ENCODE measurements at places on chromosomes 7 and 10.

DNA sequence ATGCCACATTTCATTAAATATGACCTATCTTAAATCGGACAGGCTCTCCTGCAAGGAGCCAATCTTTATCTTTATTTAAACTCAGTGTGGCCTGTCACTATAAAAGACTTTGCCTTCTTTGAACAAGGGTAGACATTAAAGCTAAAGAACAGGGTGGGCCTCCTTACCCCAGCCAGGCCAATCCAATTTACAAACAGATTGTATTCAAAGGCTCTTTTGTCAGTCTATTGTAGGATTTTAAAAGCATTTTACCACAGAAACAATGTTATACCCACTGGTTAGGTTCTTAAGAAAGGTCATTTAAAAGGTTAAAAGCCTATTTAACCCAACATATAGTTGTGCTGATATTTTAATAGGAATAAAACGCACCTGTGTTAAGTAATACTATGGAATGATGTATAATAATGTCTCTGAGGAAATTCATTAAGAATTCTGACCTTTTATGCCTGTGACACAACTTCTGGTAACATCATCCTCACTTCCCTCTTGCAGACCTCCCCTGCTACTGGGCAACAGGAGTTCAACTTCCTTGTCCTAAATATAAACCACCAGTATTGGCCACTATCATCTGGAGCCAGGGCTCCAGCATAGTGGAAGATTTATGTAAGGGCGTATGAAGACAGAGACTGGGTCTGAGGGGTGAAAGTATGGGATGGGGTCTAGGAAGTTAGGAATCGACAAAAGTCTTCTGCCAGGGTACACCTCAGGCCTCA is 32.5 kb downstream of the MTERF1 start:
- no peak for DNase-seq

DNA sequence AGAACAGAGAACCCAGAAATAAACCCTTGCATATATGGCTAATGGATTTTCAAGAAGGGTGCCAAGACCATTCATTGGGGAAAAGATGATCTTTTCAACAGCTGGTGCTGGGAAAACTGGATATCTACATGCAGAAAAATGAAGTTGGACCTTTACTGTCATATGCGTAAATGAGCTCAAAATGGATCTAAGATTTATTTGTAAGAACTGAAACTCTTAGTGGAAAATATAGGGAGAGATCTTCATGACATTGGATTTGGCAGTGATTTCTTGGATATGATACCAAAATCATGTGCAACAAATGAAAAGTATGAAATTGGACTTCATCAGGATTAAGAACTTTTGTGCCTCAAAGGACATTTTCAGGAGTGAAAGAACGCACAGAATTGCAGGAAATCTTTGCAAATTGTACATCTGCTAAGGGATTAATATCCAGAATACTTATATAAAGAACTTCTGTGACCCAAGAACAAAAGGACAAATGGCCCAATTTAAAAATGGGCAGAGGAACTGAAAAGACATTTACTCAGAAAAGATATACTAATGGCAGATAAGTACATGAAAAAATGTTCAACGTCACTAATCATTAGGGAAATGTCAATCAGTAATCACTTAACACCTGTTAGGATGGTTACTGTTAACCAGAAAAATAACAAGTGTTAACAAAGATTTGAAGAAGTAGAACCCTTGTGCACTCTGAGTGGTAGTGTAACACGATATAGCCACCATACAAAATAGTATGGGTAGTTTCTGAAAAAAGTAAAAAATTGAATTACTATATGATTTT is 6.1 kb downstream of the DBF4 start:
- no peak for DNase-seq

- DNase-seq: no peak
Measured at GRCh38 chr7:24291271-24291670, 7.3 kb downstream of the NPY start.

GRCh38 chr7:156327474-156327873 is 313.1 kb upstream of the RNF32 start:
- no peak for DNase-seq

DNA sequence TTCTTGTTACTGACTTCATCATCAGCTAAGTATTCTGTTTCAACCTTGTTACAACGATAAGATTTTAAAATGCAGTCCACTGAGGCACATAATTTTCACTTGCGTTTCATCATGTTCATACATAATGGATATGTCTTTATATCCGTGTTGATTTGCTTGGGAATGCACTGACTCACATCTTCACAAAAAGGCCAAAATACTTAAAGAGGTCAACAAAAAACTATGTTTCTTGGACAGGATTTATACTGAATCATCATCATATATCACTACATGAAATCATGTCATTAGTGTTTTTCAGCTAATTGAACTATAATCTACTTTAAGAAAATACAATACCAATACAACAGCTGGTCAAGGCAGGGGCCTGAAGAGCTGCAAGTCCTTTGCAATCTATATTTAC is 324.5 kb upstream of the KLF6 start:
- no peak for DNase-seq
